ENCODE measurements at places on chromosomes 7 and 10.
A peak's percentile ranks its signal among the peaks of the same experiment; 100 is the strongest.

DNA sequence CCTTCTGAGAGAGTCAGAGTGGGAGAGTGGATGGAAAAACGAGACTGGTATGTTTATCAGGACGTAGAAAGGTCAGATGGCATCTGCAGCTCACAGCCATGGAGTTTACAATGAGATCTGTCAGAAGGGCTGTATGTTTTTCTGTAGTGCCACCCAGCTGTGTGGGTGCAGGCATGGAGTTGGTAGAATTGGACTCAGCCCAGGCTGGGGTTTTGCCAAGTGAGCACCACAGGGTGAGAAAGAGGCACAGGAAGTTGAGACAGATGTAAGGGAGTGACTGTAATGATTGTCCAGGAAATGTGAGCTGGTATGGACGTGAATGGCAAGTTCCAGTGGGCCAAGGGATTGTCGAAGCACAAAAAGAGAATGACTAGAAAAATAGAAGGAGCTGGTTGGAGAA, 9.1 kb upstream of the ZYX start:
- no peak for DNase-seq

DNA sequence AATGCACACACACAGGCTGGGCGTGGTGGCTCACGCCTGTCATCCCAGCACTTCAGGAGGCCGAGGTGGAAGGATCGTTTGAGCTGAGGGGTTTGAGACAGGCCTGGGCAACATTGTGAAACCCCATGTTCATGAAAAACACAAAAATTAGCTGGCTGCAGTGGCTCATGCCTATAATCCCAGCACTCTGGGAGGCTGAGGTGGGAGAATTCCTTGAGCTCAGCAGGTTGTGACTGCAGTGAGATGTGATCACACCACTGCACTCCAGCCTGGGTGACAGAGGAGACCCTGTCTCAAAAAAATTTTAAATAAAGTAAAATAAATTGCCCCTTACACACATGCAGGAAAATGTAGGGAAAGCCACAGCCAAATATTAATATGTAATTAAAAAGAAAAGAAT, 44.1 kb downstream of the RNF32 start:
- no peak for DNase-seq

GRCh38 chr7:64869912-64870562, 33.0 kb upstream of the ZNF273 start:
- DNase-seq, result no peak

GRCh38 chr10:50280049-50280841, 28.9 kb upstream of the ASAH2 start:
- DNase-seq, result no peak

- no peak for DNase-seq
Observed at GRCh38 chr7:38191791-38192190, 13.7 kb downstream of the STARD3NL start.

DNA sequence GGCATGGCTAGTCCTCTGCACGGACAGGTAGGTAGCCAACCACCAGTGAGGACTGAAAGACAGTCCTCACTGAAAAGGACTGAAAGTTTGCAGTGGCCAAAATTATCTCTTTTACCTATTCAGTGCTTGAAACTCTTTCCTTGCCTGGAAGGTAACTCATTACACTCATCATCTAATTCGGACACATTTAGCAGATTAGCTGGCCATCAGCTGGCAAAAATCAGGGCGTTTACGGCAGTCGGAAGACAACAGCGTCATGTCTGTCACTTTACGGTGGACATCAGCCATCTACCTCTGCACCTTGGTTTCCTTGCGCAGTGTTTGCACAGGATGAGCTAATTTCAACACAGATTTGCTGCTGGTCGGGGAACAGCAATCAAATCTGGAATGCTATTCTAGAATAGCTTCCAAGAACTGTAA, 740 bp downstream of the ANXA7 start:
- DNase-seq, result no peak

DNA sequence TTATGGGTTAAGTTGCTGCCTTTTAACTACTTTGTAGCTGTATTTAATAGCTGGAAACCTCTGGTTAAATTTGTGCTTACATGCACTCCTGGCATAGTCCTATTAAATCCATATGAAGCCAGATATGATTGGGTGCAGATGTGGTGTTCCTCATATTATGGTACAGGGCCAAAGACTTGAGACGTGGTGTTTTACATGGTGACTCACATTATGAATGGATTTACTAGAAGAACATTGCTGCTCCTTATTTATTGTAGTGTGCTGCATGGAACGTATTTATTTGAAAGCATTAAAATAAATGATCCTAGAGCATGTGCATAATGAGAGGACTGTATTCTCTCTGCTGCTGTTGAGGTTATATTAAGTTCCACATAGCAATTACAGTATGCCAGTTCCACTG, 224.1 kb downstream of the SLC25A13 start:
- no peak for DNase-seq

DNA sequence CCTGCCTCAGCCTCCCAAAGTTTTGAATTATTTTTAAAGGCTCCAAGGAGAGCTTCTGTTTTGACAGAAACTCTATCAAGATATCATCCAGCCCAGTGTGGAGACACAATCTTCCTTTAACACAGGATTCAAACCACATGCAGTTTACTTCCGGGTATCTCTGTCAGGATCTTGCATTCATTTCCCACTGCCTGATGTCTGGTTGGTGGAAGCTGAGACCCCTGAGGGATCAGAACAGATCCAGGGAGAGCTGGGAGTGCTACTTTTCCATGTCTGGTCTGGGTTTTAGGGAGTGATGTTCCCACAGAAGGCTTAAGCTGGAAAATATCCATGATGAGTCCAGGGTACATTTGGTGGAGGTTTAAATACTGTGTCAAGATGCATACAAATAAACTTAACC, 16.7 kb downstream of the PTPRE start:
- no peak for DNase-seq

DNA sequence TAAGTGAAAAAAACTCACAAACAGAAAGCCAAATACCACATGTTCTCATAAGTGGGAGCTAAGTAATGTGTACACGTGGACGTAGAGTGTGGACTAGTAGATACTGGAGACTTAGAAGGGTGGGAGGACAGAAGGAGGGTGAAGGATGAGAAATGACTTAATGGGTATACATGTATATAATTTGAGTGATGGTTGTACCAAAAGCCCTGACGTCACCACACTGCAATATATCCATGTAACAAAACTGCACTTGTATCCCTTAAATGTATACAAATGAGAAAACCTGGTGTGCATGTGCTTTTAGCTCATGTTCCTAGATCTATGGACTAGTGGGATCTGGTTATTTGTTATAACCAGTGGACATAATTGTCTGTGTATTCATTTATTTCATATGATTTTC, 48.5 kb upstream of the FGL2 start:
- no peak for DNase-seq

DNA sequence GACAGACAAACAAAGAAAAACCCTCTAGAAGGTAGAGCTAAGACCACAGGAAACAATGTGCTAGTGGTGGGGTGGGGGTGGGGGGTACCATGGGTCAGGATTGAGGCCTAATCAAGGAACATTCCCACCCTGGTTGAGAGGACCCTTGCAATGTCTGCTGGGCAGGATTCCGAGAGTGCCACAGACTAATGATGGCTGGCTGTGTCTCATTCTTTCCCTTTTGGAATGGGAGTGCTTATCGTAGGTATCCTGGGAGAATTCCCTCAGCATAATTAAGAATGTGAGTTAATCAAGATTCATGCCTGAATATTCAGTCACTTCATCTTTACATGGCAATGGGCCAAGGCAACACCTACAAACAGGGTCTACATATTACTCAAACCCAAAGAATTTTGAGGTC, 14.7 kb upstream of the MTPN start:
- no peak for DNase-seq

DNA sequence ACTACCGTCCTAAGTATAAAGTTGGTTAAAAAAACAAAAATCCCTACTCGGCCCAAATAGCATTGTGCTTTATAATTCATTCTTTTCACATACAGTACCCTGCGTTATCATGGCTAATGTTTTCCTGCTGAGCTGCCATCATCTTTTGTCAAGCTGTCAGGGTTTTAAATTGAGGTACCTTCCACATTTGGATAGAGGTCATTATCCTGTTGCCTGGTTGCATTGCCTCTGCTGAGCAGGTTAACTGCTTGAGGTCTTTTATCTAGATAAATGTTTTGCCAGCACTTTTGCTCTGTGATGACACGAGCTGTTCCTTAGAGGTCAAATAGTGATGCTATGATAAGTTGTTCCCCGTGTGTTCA, 94.4 kb upstream of the FZD1 start:
- DNase-seq, result no peak

GRCh38 chr7:45980181-45980905, 59.3 kb upstream of the IGFBP3 start:
- DNase-seq, result no peak

DNA sequence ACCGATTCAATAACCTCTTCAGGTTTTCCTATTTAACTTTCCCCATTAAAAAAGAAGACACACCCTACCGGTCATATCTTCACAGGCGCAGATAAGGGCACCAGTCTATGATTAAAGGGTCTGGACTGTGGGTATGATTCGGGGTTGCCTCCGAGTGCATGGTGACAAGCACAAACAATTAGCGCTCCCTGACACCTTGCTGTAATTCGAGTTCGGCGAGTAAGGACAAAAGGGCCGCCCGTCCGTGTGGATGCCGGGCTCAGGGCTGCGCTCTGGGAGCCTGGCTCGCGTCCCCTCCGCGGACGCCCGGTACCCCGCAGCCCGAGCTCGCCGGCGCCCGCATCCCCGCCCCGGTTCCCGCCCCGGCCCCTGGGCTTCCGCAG, 111.9 kb upstream of the RHEB start:
- no peak for DNase-seq

- no peak for DNase-seq
Observed at GRCh38 chr7:119665796-119666195, 607.2 kb upstream of the KCND2 start.

GRCh38 chr7:32948202-32948601, 9.0 kb upstream of the FKBP9 start:
- DNase-seq, result no peak

- DNase-seq, result no peak
Observed at GRCh38 chr7:9945857-9946256, 1027.8 kb upstream of the PHF14 start.

- DNase-seq, result peak; percentile 41
Observed at GRCh38 chr10:79084012-79084971, 15.5 kb downstream of the ZMIZ1 start.

GRCh38 chr7:135833642-135834041, 85.0 kb upstream of the FAM180A start:
- DNase-seq, result no peak

GRCh38 chr7:8064828-8065227, 96.2 kb downstream of the GLCCI1 start:
- DNase-seq, result no peak

DNA sequence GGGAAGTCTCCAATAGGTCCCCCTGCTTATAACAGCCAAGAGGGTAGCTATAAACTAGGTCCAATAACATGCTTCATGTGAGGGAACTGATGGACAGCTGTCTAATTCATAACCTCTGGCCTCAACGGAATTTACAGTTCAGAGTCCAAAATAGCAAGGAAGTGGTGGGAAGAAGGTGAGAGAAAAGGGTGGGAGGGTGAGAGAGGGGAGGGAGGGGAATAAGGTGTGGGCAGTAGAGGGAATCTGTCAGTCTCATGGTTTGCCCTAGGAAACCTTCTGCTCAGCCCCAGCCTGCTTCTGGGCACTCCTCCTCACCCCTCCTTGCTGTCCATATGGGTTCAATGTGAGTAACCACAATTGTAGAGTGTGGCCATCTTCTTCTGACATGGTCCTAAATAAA, 133.4 kb upstream of the ADO start:
- no peak for DNase-seq

DNA sequence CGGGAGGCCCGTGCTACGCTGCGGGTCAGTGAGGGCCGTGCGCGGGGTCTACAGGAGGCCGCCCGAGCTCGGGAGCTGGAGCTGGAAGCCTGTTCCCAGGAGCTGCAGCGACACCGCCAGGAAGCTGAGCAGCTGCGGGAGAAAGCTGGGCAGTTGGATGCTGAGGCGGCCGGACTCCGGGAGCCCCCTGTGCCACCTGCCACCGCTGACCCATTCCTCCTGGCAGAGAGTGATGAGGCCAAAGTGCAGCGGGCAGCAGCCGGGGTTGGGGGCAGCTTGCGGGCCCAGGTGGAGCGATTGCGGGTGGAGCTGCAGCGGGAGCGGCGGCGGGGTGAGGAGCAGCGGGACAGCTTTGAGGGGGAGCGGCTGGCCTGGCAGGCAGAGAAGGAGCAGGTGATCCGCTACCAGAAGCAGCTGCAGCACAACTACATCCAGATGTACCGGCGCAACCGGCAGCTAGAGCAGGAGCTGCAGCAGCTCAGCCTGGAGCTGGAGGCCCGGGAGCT, 7.0 kb downstream of the LZTS2 start:
- no peak for DNase-seq

DNA sequence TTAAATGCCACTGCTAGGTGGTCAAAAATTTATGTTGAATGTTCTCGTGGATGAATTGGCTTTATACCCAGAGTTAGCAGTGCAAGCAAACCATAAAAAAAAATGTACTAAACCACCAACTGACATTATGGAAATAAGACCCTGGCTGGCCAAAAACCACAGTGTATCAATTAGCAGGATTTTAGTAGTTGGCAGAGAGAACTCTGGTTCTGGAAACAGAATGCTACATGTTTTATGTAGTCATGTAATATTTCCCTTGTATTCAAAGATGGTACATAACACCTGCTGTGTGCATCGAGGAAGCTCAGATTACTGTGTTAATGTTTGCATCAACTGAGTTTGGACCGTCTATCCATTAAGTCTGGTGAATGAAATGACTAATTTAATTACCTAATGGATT, 618.5 kb downstream of the CCSER2 start:
- DNase-seq, result no peak

DNA sequence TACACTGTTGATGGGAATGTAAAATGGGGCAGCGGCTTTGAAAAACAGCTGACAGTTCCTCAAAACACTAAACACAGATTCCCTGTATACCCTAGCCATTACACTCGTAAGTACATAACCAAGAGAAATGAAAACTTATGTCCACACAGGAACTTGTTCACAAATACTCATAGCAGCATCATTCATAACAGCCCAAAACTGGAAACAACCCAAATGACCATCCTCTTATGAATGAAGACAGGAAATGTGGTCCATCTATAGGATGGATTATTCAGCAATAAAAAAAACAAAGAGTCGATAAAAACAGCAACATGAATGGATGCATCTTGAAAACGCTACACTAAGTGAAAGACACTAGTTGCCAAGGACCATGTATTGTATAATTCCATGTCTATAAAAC, 23.7 kb downstream of the NMT2 start:
- DNase-seq, result no peak

- no peak for DNase-seq
Observed at GRCh38 chr7:102255501-102255900, 31.2 kb upstream of the SH2B2 start.

DNA sequence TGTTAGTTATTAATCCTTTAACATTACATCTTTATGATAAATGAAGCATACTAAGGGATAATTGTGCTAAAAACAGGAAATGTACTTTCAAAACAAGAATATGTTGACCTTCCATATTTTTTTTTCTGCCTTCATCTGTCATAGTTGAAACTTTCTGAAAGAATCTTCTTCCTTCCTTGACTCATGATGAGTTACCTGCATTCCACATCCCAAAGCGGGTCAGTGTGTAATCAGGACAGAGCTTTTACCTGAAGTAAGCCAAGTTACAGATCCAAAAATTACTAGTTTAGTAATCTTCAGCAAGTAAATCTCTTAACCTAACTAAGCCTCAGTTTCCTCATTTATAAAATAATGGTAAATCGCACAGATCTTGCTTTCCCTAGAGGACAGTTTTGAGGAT, 13.4 kb upstream of the ARL4A start:
- DNase-seq, result no peak

- peak; percentile 20 for DNase-seq
Observed at GRCh38 chr10:14723052-14723689, 51.5 kb downstream of the FAM107B start.

- DNase-seq, result peak; percentile 63
Observed at GRCh38 chr10:851901-852300, 79.6 kb downstream of the LARP4B start.

Data from naive B cell (primary cell).